Substantia nigra (tissue), 51 donors: ENCODE measurements at places on chromosomes 2 and 18.

- no peak for DNase-seq
Measured at GRCh38 chr18:12282442-12283039, 25.5 kb upstream of the TUBB6 start.

DNA sequence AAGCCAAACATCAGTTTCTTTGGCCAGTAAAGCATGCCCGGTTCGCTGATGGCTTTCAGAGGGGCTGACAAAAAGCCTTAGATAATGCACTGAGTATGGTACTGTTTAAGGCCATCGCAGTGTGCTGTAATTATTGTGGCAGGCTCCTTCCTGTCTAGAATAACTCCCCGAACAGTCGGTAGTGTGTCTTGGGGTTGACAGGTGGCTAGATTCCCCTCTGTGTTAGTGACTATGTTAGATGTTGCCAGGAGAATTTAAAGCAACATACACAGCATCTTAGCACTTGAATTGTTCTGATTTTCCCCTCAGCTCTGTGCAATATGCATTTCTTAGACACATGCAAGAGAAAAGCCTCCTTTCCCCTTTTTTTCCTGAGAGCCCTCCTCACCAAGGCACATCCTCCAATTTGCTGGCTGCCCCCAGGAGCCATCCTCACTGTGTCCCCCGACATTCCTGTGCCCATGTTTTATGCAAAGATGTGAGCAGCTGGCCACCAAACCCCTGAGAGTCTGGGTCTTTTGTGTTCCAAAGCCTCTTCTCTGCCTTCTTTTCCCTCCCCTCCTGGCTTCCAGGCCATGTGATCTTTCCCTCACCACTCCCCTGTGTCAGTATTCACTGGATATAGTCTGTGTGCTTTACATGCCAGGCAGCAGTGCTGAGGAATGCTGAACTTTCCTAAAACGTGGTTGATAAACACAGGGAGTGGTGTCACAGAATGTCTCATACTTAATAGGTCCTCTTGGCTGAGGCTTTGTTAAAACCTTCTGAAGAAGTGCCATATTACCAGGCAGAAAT, 331.5 kb downstream of the HRH4 start:
- DNase-seq = no peak

GRCh38 chr2:39150102-39150562, 29.3 kb upstream of the SOS1 start:
- no peak for DNase-seq

DNA sequence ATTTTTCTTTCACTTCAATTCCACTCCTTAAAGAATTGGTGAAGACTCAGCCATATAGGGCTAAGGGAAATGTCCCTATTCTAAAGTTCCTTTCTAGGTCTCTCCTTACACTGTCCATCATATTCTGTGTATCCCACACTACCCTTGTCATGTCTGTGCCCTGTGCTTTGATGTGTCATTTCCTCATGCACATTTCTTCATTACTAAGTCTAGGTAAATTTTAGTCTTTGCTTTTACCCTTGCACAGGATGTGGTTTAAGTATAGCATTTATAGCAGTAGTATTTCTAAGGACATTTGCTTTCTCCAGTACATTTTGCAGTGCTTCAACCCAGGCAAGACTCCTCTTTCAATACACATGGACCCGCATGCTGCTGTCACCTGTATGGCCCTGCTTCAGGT, 221.5 kb upstream of the ACVR2A start:
- no peak for DNase-seq

DNA sequence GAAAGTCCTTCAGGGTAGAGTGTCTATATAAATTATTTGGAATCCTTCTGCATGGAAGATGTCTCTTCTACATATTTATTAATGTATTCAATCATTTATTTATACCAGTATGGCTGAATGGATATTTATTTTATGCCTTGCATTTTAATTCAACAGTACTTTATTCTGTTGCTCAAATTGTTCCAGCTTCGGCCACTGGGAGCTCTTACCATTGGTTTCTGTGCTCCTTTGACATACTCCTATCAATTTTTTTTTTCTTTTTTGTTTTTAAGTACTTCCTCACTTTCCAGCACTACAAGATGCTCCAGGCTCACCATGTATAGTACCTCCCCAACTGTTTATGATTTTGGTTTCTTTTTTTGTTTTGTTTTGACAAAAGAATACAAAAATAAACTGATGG, 39.4 kb upstream of the WIPF1 start:
- DNase-seq = no peak

DNA sequence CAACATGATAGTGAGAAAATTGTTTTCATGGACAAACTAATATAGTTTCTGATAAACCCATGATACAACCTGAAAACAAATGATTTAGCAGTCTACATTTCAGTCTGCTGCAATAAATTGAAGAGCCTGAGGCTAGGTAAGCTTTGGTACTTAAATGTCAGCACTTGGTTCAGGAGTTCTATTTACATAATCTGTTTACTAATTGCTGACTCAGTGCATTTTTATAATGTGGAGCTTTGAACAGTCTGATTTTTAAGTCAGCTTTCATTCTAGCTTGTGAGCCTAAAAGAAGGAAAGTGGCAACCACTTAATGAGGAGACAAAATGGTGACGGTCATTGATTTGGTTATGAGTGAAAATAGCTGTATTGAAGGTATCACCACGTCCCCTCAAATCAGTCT, 488.6 kb downstream of the CPS1 start:
- no peak for DNase-seq

GRCh38 chr18:45775241-45775676, 50.2 kb upstream of the SIGLEC15 start:
- no peak for DNase-seq

DNA sequence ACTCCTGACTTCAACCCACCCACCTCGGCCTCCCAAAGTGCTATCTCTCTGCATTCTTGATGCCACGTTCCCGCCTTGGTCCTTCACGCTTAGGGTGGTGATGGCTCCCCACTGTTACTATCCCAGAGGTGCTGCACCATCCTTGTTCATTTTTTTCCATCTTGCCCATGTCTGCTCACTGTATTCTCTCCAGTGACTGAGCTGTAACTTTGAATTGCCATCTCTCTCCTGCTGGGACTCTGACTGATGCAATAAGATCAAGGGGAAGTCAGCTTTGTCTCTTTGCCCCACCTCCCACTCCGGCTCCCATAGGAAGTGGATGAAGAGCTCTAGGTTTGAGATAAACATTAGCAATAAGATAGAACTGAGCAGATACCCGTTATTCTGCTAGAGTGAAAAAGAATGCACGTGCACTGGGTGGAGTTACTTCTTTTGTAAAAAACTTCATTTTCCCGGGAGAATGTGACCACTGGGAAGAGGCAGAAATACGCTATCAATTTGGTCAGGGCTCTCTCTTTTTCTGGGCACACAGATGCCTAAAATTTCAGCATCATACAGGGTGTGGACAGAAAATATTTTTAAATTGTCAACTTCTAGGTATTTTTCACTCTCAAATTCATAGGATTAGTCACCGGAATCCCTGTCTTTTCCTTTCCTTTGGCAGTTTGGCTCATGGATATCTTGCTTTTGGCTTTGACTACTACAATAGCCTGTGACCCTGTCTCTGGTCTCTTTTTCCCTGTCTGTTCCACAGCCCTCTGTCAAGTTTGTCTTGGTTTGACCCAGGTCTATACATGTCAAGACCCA, 105.4 kb downstream of the POLR1A start:
- no peak for DNase-seq

GRCh38 chr18:45745817-45746461, 22.0 kb downstream of the SLC14A1 start:
- no peak for DNase-seq

- DNase-seq = no peak
Measured at GRCh38 chr2:64708829-64709228, 55.1 kb upstream of the SERTAD2 start.

GRCh38 chr2:170212625-170213280, 34.8 kb downstream of the MYO3B start:
- no peak for DNase-seq

DNA sequence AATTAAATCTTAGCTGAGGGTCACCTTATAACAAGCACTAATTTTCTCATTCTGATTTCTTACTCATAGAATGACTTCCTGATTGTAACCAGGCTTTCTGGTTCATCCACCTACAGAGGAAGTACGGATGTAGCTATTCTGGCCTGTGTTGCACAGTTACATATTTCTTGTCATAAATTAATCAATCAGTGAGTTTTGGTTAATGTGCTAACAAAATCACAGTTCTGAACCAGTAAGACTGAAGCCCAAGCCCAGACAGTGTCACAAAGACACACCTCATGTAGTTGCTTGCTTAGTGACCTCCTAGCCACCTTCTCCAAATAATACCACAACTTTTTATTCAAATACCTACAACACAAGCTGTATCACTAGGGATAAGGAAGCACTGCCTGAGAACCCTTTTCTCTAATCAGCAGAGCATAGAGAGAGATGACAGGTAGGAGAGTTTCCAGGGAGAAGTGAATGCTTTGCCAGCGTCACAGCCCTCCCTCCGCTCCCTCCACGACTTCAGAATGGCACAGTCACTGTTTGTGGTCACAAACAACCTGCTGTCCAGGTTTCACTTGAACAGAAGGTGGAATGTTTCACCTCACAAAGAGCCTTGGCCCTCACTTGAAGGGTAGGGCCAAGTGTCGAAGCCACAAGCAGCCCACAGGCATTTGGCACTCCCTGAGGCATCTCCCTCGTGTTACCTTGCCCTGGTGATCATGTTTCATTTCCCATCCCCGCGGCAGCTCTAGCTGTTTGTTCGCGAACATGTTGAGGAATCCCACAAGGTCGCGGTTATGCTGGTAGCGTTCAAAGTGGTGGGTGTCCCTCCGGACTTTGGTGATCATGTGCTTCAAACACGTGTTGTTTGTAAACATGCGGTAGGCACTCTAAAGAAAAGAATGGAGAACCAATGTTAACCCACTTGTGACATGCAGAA, 120.8 kb upstream of the STK17B start:
- DNase-seq = no peak

DNA sequence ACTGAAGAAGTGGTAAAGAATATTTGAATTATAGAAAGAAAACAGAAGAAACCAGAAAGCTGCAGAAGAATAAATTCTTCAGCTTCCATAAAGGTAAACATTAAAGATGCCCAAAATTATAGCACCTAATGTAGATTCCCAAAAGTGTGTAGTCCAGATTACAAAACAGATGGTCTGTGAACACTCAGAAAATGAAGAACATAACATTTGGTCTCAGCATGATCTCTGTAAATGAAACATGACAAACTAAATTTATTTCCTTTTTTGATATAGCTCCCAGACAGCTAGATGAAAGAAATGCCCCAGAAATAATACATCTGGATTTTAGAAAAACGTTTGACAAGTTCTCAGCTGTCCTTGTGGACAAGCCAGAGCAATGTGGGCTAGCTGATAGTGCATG, 794.2 kb upstream of the NXPH2 start:
- no peak for DNase-seq

DNA sequence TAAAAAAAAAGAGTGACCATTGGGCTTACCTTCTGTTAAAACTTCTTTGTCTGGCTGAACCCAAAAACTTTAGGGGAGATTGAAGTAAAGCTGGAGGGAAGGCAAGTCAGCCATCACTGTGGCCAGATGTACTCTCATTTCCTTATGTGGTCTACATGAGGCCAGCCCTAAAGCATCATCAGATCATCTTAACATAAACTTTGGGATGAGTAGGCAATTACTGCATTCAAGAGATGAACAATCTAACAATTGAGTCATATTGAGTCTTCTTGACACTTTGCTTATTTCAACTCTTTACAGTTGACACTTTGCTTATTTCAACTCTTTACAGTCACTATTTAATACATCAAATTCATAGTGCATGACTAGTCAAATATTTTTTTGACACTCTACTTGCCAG, 155.6 kb downstream of the QPCT start:
- no peak for DNase-seq

DNA sequence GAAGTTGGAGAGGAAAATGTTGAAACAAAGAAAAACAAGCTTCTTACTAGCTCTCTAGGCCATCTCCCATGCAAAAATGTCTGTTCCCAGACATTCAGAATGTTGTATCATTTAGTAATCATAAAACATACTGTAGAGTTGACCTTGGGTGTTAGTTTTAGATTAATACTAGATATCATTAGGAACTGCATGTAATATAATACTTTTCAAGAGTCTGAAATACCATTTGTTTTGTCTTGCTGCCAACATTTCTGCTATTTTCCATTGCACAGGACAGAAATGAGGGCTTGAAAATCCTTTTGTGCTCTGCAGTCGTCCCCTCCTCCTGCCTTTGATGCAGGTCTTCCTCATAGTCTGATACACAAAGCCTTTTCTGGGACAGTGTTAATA, 89.5 kb upstream of the RBMS1 start:
- no peak for DNase-seq

GRCh38 chr2:218536804-218537494, 31.2 kb downstream of the USP37 start:
- no peak for DNase-seq

- DNase-seq = no peak
Measured at GRCh38 chr2:193845604-193846003, 1650.9 kb upstream of the TMEFF2 start.

DNA sequence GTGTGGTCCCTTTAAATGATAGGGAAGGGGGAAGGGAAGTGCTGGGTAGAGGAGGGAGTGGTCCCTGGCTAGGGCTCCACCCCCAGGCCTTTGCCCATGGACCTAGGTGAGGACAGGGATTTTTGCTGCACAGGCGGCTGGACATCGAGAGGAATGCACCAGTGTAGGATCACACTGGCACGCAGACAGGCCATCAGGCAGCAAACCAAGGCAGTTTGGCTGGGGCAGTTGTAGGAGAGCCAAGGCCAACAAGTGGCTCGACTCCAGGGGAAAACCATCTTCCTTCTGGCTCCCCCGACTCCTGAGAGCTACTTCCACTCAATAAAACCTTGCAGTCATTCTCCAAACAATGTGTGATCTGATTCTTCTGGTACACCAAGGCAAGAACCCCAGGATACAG, 402.0 kb upstream of the LRRTM1 start:
- peak; percentile 30 for DNase-seq

DNA sequence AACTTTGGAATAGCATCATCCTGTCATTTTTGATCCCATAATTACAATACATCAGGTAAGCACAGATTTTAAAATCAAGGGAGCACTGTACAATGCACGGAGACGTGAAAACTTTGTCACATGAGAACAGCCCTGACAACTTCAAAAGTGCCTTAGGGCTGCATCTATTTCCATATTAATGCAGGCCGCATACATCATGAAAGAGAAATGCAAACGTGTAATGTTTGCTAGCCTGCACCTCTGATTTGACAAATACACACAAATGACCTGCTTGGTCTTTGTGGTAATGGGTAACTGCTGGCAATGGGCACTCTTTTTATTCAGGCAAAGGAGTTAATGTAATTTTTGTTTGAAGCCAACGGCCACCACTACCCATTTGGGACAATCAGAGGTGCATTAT, 202.0 kb upstream of the EPHA4 start:
- no peak for DNase-seq

DNA sequence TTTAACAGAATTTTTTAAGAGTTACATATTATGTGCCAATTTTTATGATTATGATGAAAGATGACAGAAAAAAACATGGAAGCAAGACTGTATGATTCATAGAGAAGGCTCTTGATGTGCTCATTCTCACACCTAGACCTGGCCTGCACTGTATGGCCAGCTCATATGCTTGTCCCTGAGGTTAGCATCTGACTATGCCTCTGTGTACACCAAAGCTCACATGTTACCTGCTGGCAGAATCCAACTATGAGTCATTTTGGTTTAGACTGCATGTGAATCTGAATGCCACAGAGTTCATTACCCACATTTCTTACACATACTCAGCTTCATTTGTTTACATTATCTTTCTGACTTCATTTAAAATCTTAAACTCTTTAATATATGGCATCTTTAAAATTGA, 139.0 kb downstream of the DSC3 start:
- no peak for DNase-seq
